Esophagus squamous epithelium (tissue), 5 donors: ENCODE measurements at places on chromosomes 12 and 14. TPM values are rescaled to one million over a fixed set of nuclear protein-coding genes. Genes with fewer than 3 reads are reported as not detected.

VDR gene
- 25.0 TPM for total RNA-seq

ENDOU gene
- 50.2 TPM for total RNA-seq

AHNAK2 gene
- 180 TPM for total RNA-seq

P2RX2 gene
- 0.35 TPM for total RNA-seq

HHIPL1 gene
- total RNA-seq = 1.3 TPM

NACA gene
- total RNA-seq = 1,693 TPM

BEGAIN gene
- 0.47 TPM for total RNA-seq

BCL11B gene
- total RNA-seq = 10.1 TPM
